Cortex of kidney (tissue), 1 donor: ENCODE measurements at places on chromosomes 13 and 19.

GRCh38 chr19:4575267-4576015 lies 16.0 kb upstream of the SEMA6B start:
- DNase-seq, result no peak

GRCh38 chr13:27793507-27794367 lies 1.5 kb downstream of the GSX1 start:
- DNase-seq, result no peak

- no peak for DNase-seq
These were observed 77.5 kb downstream of the ZNF536 start for GRCh38 chr19:30449673-30450072.

DNA sequence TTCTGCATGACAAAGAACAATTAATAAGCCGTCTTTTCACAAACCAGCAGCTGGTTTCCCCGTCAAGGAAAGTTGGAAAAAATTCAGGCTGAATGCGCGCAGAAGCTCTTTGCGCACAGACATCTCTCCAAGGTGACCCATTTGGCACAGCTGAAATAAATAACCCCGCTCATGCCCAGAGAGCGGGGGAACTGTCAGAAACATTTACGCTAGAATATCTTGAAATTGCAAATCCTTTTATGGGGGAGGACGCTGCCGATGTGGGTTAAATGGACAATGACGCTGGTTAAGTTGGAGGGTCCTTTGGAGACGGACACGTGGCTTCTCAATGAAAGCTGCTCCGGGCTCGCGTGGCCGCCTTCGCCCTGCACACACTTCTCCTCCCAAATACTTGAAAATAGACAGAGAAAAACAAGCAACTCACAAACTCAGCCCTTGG lies 30.6 kb downstream of the GSX1 start:
- no peak for DNase-seq

- DNase-seq, result no peak
These were observed 314.2 kb downstream of the DLEU7 start for GRCh38 chr13:50529154-50529882.

GRCh38 chr19:49212016-49212701 lies 54.6 kb downstream of the TRPM4 start:
- no peak for DNase-seq

GRCh38 chr13:78299832-78300623 lies 303.3 kb downstream of the POU4F1 start:
- DNase-seq, result no peak

- DNase-seq, result no peak
These were observed 19.3 kb downstream of the GNA15 start for GRCh38 chr19:3154957-3155736.

DNA sequence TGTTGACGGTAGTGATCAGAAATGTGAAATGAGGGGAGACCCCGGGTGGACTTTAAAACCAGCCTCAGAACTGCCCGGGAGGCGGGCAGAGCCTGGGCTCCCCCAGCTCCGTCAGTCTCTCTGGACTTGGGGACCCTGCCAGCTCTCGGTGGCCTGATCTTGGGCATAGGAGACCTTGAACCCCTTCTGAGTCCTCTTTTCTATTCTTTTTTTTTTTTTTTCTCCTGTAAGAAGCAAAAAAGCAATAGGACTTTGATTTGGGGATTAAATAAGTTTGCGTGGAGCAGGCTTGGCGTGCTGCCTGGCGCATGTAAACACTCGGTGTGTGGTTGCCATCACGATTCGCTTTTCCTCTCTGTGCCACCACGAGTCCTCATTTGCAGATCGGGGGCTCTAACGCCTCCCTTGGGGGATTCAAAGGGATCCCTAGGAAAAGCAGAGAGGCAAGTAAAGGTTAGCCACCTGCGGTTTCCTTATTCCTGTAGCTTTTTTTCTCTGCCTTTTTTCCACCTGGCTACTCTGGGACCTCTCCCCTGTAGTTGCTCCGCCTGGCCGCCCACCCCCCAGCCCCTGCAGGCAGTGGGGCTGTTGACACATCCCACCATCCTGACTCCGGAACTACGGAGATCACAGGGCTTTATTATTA lies 1.3 kb downstream of the SAFB start:
- DNase-seq, result no peak

DNA sequence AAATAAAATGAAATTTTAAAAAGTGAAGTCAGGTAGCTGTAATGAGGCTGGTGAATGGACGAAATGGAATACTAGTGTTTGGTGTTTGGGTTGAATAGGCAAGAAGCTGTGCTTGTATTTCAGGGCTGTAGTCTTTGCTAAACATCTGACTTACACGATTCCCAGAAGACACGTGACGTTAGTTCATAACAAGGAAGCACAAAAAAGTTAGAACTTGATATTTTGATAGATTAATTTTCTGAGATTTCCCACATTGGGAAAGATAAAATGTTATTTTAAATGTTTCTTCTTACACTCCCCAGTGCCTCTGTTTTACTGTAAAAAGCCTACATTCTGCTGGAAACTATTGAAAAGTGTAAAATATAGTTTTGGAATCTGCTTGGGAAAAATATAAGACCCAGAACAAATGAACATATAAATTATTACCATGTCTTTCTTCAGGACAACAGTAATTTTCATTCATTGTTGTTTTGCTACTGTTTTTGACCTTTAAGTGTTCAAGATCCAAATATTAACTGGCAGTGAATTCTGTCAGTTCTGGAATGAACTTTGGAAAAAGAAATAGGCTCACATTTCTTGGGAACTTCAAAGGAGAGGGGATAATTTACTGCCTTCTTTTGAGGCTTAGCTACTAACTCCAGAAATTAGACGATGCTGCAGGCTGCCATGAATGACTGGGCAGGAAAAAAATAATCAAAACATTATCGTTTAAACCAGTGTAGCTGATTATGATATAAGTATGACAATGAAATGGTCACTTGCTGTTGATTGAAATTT lies 241.3 kb downstream of the SLITRK6 start:
- DNase-seq, result no peak

DNA sequence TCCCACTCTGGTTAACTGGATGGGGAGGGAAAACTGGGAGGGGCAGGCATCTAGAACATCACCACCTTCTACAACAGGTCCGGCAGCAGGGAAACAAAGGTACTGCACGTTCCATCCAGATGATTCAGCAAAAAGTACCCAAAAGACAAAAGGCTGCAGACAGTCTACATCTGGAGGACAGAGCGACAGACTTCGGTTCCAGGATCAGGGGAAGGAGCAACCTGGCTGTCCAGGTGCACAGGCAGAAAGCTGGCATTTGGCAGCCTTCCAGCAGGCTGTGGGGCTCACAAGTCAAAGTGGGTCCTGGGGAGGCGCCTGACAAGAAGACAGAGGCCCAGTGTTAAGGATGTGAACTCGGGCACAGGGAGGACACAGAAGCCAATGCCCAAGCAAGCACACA lies 202.9 kb downstream of the SUCLA2 start:
- DNase-seq, result no peak
